ENCODE measurements at places on chromosomes 6 and 20.

DNA sequence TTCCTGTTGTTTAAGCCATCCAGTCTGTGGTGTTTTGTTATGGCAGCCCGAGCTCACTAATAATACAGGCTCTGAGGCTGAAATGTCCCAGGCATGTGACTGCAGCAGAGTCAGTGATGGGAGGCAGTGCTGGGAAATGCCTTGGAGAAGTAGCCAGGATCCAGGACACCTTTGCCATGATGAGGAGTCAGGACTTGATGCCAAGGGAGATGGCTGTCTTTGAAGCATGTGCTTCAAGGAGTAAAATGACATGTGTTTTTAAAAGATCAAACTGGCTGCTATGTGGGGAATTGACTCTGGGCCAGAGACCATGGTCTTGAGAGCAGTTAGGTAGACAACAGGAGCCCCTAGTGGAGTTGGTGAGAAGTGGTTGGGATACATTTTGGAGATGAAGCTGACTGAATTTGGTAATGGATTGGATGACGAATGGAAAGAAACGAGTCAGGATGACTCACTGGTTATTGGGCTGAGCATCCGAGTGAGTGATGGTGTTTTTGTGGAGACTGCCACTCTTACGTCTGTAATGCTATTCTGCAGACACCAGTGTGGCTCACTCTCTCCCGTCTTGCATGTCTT lies 322.2 kb downstream of the PLCB1 start:
- no peaks in the 10 kb centered on the region for H3K27me3 ChIP-seq
- no peak overlapping the region for H3K27ac ChIP-seq
- H3K4me1 ChIP-seq: no peaks in the 10 kb centered on the region
- no peak for DNase-seq
- H3K4me3 ChIP-seq: no peak overlapping the region

DNA sequence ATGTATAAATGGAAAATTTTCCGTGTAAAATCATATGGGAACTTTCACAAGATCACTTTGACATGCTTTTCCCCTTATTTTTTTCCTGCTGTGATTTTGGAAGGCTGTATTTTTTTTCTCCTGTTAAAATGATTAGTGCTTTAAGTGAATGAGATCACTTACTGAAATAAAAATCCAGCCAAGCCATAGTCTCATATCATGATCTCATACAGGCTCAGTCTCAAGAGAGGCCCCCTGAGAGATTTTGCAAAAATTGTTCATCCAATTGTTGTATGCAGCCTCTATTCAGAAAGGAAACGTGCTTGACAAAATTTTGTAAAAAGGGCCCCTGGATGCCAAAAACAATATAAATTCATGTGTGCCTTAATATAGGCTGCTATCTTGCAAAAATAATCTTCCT lies 528.2 kb downstream of the HDGFL1 start:
- no peaks in the 10 kb centered on the region for H3K27me3 ChIP-seq
- no peak overlapping the region for H3K4me3 ChIP-seq
- no peak overlapping the region for H3K27ac ChIP-seq
- no peaks in the 10 kb centered on the region for H3K4me1 ChIP-seq
- DNase-seq: no peak
- no peaks in the 10 kb centered on the region for H3K36me3 ChIP-seq

- H3K4me3 ChIP-seq: no peak overlapping the region
- no peak for DNase-seq
- H3K36me3 ChIP-seq: no peaks in the 10 kb centered on the region
- H3K27me3 ChIP-seq: no peaks in the 10 kb centered on the region
- no peak overlapping the region for H3K27ac ChIP-seq
These were observed 22.5 kb upstream of the QKI start for GRCh38 chr6:163391985-163392384.

GRCh38 chr6:14038467-14039437 lies 78.8 kb upstream of the CD83 start:
- H3K27me3 ChIP-seq: no peaks in the 10 kb centered on the region
- no peaks in the 10 kb centered on the region for H3K36me3 ChIP-seq
- no peak overlapping the region for H3K27ac ChIP-seq
- no peak for DNase-seq
- H3K4me3 ChIP-seq: no peak overlapping the region
- no peaks in the 10 kb centered on the region for H3K4me1 ChIP-seq

DNA sequence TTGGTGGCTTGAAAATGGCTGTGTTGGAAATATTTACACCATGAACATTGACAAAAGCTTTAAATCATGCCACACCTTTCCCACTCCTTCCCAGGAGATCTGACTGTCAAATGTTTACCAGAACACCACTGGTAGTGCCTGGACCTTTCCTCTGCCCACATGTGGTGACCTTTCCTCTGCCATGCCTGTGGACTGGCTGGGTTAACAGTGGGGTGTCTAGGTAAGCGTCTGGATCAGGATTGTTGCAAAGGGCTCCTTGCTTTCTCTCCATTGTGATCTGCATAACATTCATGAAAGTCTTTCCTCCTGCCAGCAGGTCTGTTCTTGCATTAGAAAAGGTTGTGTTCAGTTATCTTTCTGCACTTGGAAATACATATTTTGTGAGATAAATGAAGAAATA lies 572.7 kb downstream of the DHX35 start:
- no peak for DNase-seq
- no peaks in the 10 kb centered on the region for H3K4me1 ChIP-seq
- no peaks in the 10 kb centered on the region for H3K36me3 ChIP-seq

GRCh38 chr6:39962831-39963230 lies 28.6 kb upstream of the MOCS1 start:
- peak overlapping the region; percentile 20 for H3K27ac ChIP-seq
- no peak overlapping the region for H3K4me3 ChIP-seq
- no peaks in the 10 kb centered on the region for H3K4me1 ChIP-seq

All from tibial artery (tissue), 4 donors.